Cardiac muscle cell (in vitro differentiated cells and primary cell): ENCODE measurements at places on chromosomes 6 and 20.

DNA sequence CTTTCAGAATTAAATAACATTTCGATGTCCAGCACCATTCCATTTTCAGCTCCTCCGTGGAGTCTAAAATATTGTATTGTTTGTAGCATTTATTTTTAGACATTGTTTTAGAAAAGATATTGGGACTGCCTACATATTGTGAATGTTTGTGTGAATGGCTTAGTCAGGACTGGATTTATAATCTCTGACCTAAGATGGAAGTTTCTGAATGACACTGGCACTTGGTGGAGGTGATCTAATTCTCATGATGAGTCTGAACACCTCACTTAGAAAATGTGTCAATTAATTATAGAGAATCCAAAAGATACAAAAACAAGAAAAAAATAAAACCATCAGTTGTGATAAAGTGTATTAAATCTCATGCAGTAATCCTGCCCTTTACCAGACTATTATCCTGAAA lies 60.8 kb upstream of the HBS1L start:
- DNase-seq: no peak

- DNase-seq: no peak
Observed at GRCh38 chr20:41783423-41784208, 165.4 kb upstream of the CHD6 start.

GRCh38 chr6:52416629-52417151 lies 3.5 kb upstream of the EFHC1 start:
- peak; percentile 70 for DNase-seq

GRCh38 chr6:84050408-84050807 lies 16.8 kb downstream of the MRAP2 start:
- no peak for DNase-seq

DNA sequence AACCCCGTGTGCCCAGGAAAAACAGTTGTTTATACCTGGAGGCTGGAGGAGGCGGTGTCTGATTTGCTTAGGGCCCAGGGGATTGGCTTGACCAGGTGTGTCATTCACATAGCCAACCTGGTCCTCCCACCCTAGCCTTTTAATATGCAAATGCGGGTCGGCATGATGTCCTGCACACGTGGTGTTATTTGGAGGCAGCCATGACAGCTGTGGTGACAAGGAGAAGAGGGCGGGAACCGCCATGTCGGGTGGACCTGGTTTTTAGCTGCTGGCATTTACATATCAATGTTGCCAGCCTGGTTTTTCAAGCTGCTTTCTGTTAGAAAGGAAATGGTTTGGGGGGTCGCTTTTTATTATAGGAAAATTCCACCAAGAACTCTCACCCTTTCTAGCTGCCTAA lies 291.4 kb upstream of the QKI start:
- DNase-seq: no peak
